Stimulated activated CD4-positive, alpha-beta T cell treated with anti-CD3 and anti-CD28 coated beads, Interleukin-15, amount 100 ng/mL, for 24 hours (primary cell): ENCODE measurements at places on chromosomes 3 and 15.

- DNase-seq: no peak
Measured at GRCh38 chr15:70342554-70343548, 245.1 kb upstream of the TLE3 start.

DNA sequence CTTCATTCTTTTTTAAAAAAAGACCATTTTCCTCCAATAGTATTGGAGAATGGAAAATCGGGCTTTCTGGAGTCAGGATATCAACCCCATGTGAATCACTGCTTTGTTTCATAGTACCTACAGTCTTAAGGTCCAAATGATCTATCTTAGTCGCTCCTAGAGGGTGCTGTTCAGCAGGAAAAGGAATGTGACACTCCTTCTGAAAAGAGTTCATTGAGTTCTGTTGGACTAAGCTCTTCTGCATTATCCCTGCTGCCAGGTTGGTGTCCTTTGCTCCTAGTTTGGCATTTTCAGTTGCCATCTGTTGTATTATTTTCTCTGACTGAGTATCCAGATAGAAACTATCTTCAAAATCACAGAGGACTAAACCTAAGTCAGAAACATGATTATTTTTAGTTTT lies 57.2 kb downstream of the POLQ start:
- DNase-seq: no peak

- no peak for DNase-seq
Measured at GRCh38 chr15:67303490-67304363, 49.1 kb downstream of the IQCH start.

DNA sequence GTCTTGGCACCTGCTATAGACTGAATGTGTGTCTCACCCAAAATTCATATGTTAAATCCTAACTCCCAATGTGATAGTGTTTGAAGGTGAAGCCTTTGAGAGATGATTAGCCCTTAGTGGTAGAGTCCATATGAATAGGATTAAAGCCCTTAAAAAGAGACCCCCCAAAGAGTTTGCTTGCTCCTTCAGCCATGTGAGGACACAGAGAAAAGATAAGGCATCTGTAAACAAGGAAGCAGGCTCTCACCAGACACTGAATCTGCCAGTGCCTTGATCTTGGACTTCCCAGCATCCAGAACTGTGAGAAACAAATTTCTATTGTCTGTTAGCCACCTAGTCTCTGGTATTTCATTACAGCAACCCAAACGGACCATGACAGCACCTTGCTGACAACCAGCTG lies 16.6 kb downstream of the KPNA1 start:
- no peak for DNase-seq

DNA sequence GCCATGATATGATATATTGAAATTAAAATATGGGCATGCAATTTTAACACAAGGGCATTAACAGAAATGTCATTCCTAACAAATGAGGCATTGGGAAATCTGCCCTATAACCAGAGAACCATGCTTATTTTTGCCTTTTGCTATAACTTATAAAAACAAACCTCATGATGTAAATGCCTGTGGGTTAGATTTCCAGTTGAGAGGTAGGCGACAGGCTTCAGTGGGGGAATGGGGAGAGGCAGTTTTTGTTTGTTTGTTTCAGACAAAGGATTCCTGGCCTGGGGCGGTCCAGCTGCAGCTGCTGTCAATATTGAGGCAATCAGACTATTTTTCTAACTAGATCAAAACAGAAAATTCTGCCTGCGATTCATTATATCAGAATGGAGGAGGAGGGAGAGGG lies 490.4 kb upstream of the CFAP20DC start:
- DNase-seq: no peak

DNA sequence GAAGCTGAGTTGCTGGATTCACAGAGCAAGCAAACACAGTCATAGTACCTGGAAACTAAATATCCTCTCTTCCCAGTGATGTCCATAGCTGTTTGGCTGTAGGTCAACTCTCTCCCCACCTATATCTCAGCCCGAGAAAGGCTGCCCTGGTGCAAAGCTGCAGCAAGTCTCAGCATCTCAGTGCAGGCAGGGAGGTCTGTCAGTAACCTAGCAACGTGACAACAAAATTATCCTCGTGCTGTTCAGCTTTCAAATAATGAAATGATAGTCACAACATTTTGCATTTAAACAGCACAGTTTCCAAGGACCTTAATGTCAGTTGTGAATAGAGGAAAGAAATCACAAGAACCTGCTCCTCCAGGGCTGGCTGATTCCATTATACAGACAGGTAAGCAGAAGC lies 83.6 kb downstream of the CHST2 start:
- no peak for DNase-seq

- no peak for DNase-seq
Measured at GRCh38 chr3:4501437-4501836, 8.3 kb downstream of the ITPR1 start.
